Activated CD4-positive, alpha-beta memory T cell treated with anti-CD3 and anti-CD28 coated beads, Interleukin-2, amount 10 ng/mL, durations not matched to agents 7 days and 5 days (primary cell): ENCODE measurements at places on chromosomes 1 and 21. TPM values are rescaled to one million over a fixed set of nuclear protein-coding genes. Genes with fewer than 3 reads are reported as not detected.

GRCh38 chr1:173301507-173301906 is 94.4 kb upstream of the TNFSF4 start:
- peaks cover 3% of the 10 kb centered on the region for H3K27me3 ChIP-seq
- H3K36me3 ChIP-seq: no peaks in the 10 kb centered on the region
- peaks cover 13% of the 10 kb centered on the region for H3K4me1 ChIP-seq

Gene SMIM11
- total RNA-seq: 4.2 TPM

DNA sequence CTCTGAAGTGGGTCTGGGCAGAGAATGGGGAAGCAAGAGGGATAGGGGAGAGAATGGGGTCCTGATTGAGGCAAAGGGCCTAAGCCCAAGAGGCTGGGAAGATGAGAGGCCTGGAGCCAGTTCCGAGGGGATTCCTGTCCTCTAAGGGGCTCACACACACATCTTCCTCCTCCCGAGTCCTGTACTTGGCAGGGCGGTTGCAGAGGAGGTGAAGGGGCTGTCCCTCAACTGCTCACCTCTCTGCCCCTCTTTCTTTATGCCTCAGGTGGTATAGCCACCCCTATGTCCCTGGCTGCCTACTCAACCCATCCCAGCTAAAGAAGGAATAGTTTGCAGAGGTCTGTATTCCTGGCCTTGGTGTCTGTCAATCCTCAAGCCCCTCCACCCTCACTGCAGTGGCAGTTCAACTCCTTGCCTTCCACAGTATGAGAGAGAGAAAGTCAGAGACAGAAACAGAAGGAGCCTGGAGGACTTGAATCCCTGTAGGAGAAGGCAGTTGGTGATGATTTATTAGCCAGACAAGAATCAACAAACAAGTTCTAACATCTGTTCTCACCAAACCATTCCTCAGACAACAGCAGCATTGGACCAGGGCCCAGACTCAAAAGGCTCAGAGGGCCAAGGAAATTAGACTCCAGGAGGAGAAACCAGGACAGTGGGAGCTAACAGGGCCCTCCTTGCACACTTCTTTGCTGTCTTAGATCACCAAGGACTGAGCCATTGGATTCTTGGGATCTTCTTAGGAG is 10.7 kb downstream of the SH2D2A start:
- peaks cover 74% of the 10 kb centered on the region for H3K36me3 ChIP-seq
- no peak overlapping the region for H3K4me3 ChIP-seq
- no peak for DNase-seq
- H3K4me1 ChIP-seq: peaks cover 91% of the 10 kb centered on the region
- H3K27ac ChIP-seq: peak overlapping the region; percentile 98

- peaks cover 6% of the 10 kb centered on the region for H3K27me3 ChIP-seq
- peaks cover 1% of the 10 kb centered on the region for H3K4me1 ChIP-seq
- no peak overlapping the region for H3K27ac ChIP-seq
- no peak for DNase-seq
- H3K4me3 ChIP-seq: no peak overlapping the region
Observed at GRCh38 chr1:182565537-182565936, 23.5 kb downstream of the RNASEL start.

- no peak overlapping the region for H3K27ac ChIP-seq
- peaks cover 44% of the 10 kb centered on the region for H3K27me3 ChIP-seq
- H3K4me3 ChIP-seq: no peak overlapping the region
- no peak for DNase-seq
- peaks cover 4% of the 10 kb centered on the region for H3K4me1 ChIP-seq
- no peaks in the 10 kb centered on the region for H3K36me3 ChIP-seq
Observed at GRCh38 chr1:156371553-156372264, 2.7 kb downstream of the RHBG start.

DNA sequence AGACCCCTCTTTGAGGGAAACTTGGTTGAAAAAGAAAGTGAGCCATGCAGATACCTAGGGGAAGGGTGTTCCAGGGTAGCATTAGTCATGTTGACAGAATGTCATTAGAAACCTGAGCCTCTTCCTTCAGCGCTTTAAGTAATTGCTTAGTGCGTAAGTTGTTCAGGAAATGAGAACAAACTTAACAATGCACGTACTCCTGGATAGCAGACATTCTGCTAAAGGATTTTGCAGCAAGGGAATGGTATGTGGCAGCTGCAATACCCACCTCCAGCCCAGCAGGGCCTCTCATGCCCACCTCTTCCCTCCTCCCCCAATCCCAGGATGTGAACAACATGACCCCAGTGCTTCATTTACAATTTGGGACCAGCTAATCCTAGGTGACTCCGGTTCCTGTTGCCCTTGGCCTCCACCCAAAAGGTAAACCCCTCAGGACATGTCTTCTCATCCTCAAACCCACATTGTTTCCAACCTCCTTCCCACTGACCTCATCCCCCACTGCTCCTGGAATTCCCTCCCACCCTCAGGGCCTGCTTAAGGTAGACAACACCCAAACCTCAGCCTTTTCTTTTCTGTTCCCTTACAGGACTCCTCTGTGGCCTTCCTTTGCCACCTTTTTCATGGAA is 98.0 kb upstream of the BCAR3 start:
- no peaks in the 10 kb centered on the region for H3K4me1 ChIP-seq
- peaks cover 18% of the 10 kb centered on the region for H3K27me3 ChIP-seq
- DNase-seq: no peak
- H3K36me3 ChIP-seq: no peaks in the 10 kb centered on the region
- no peak overlapping the region for H3K27ac ChIP-seq
- no peak overlapping the region for H3K4me3 ChIP-seq

GRCh38 chr1:24027838-24028468 is 47.8 kb upstream of the SRSF10 start:
- H3K27ac ChIP-seq: no peak overlapping the region
- no peak for DNase-seq
- H3K4me1 ChIP-seq: peaks cover under 1% of the 10 kb centered on the region
- H3K27me3 ChIP-seq: no peaks in the 10 kb centered on the region
- no peak overlapping the region for H3K4me3 ChIP-seq
- H3K36me3 ChIP-seq: no peaks in the 10 kb centered on the region

GRCh38 chr1:62070384-62071011 is 124.2 kb upstream of the L1TD1 start:
- H3K27me3 ChIP-seq: no peaks in the 10 kb centered on the region
- no peaks in the 10 kb centered on the region for H3K36me3 ChIP-seq
- no peak for DNase-seq
- no peak overlapping the region for H3K27ac ChIP-seq

GRCh38 chr21:34878501-34878900 is 170.6 kb downstream of the RUNX1 start:
- DNase-seq: no peak
- H3K4me1 ChIP-seq: peaks cover 72% of the 10 kb centered on the region
- H3K27ac ChIP-seq: no peak overlapping the region

Gene POU3F1
- not detected for total RNA-seq

GRCh38 chr1:51268634-51269033 is 32.6 kb downstream of the RNF11 start:
- no peak for DNase-seq
- peak overlapping the region; percentile 38 for H3K27ac ChIP-seq
- no peak overlapping the region for H3K4me3 ChIP-seq
- peaks cover 38% of the 10 kb centered on the region for H3K36me3 ChIP-seq
- H3K4me1 ChIP-seq: peaks cover 49% of the 10 kb centered on the region

- no peak overlapping the region for H3K27ac ChIP-seq
- no peak for DNase-seq
- H3K4me3 ChIP-seq: no peak overlapping the region
- no peaks in the 10 kb centered on the region for H3K4me1 ChIP-seq
- peaks cover 5% of the 10 kb centered on the region for H3K27me3 ChIP-seq
Observed at GRCh38 chr1:243930822-243931671, 81.0 kb upstream of the AKT3 start.

Gene CDCA8
- total RNA-seq: 73.5 TPM

Gene TFF2
- total RNA-seq: not detected
